ENCODE measurements at places on chromosomes 2 and 18.

DNA sequence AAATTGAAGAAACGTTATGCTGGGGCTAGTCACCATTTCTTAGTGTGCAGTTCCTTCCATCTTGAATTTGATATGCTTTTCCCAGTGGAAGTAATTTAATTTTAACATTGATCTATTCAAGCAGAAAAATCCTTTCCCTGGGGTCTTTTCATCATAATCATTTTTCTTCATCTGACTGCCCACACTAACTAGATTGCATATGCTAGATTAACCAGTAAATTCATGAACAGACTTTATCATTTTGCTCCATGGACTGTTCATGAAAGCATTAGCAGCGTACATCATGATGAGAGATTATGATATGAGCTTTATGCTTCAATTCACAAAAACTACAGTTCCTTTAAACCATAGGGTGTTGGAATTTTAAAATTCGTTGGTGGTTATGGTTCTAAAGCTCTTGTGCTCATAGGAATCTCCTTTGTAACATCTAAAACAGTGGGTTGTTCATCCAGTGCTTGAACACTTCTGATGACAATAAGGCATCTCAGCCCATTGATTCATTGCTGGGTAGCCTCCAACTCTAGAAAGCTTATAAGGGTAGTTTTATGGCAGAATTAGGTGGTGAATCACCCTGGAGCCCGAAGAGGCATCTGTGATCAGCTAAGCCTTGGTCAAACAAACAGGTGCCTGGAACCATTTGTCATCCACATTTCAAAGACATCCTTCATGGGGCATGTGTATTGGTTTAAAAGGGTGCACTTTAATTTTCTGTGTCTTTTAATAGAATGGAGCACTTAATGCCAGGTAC is 77.2 kb upstream of the NDUFV2 start:
- DNase-seq, result no peak

- no peak for DNase-seq
Measured at GRCh38 chr2:74983631-74984392, 25.4 kb downstream of the POLE4 start.

- no peak for DNase-seq
Measured at GRCh38 chr2:126586317-126586716, 69.6 kb upstream of the GYPC start.

- DNase-seq, result no peak
Measured at GRCh38 chr2:36461039-36461681, 105.6 kb downstream of the CRIM1 start.

GRCh38 chr2:229661478-229661877 is 52.9 kb downstream of the DNER start:
- DNase-seq, result no peak

DNA sequence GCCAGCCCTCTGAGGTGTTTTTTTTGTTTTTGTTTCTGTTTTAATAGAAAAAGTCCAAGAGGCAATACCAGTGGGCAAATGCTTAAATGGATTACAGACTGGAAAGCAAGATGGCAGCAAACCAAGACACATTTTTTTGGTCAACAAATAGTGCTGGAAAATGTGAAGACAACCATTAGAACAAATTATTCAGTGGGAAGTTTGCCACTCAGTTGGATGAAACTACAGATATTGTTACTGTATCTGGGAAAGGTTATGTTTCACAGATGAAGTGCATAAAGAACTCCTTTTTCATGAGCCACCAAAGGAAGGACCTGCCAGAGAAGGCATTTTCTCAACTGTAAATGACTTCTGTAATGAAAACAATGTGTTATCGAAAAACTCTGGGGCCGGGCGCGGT is 93.0 kb upstream of the ODC1 start:
- no peak for DNase-seq

GRCh38 chr2:239392688-239393387 is 8.0 kb downstream of the HDAC4 start:
- DNase-seq, result no peak

- DNase-seq, result no peak
Measured at GRCh38 chr2:10329880-10330699, 27.4 kb downstream of the HPCAL1 start.

- DNase-seq, result no peak
Measured at GRCh38 chr2:164504253-164504652, 117.0 kb downstream of the GRB14 start.

DNA sequence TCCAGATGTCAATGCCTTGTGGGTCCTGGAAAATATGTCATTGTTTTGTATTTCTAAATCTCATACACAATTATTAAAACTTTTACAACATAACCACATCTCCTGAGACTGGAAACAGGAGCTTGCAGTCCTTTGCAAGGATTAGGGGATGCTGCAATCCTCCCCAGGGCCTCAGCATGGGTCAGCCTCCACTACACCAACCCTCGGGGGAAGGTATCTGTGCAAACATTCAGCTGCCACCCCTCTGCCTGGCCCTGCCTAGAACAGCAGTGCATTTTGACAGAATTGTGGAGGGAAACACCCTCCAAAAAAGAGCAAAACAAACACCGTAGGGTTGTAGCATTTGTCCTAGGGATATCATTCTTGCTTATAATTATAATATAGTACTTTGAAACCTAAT is 4.2 kb upstream of the UPP2 start:
- DNase-seq, result no peak
